H7 (cell line): ENCODE measurements at places on chromosomes 6 and 20. TPM values are rescaled to one million over a fixed set of nuclear protein-coding genes. Genes with fewer than 3 reads are reported as not detected.

CPNE5 gene
- 0.04 and 0.42 TPM in 2 replicates for total RNA-seq

HLA-DRB1 gene
- 0.48 TPM in 1 of 2 replicates, not detected in the other for total RNA-seq

FAM83B gene
- total RNA-seq, result 1.5 and 1.7 TPM in 2 replicates

GRCh38 chr6:136535017-136535765 is 15.0 kb downstream of the MAP7 start:
- no peak for DNase-seq

GRCh38 chr6:2543321-2543720 is 207.4 kb downstream of the MYLK4 start:
- no peak for DNase-seq

DNA sequence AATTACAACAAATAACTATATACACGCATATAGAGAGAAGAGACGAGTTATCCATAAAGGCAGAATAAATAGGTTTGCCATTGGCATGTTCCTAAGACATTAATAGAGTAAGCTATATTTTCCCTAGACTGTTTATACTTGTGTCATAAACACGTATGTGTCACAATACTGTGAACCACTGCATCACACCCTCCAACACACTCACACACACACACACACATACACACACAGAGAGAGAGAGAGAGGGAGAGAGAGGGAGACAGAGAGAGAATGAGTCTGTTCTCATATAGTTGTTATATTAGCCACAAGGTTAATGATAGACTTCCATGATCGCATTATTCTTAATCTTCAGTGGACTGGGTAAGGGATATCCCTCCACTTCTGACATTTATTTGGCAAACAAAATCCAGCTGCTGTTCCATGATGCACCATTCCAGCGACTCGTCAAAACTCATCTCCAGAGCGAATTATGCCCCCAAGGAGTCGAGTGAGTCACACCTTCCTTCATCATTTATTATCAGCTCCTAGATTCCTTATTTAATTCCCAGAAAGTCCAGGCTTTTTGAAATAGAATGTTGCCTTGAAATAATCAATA is 82.8 kb upstream of the HIVEP1 start:
- no peak for DNase-seq

- DNase-seq, result no peak
These were observed 25.9 kb downstream of the LYRM4 start for GRCh38 chr6:5234874-5235273.

GRCh38 chr6:111427341-111428116 is 55.5 kb downstream of the REV3L start:
- no peak for DNase-seq

DNA sequence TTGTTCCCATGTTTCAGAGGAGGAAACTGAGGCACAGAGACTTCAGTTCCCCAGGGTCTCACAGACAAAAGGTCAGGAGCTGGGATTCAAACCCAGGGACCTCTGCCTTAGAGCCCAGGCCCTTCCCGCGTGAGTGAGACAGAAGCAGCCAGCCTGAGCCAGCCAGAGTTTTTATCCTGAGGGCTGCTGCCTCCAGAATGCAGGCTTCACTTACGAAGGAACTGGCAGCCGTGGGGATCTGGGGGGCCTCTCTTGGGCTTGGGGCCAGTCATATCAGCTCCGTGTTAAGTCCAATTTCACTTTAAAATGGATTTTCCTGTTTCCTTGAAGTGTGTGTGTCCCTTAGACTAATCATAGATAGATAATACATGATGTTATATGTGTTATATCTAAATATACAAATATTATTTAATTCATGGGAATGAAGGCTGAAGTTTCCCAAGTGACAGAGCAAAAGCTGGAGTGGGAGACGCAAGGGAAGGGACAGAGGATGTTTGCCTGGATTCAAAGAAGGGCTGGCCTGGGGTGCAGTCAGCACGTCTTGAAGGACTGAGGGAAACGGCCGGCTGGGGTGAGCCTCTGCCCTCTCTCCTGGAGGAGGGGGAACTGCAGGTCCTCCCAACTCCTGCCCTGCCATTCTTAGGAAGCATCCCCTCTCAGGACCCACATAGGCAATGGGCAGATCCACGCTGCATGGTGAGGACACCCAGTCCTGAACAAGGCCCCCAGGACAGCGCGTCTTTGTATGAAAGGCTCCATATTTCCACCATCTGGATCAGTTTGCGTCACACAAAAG is 320.1 kb downstream of the CDH4 start:
- DNase-seq, result no peak

DNA sequence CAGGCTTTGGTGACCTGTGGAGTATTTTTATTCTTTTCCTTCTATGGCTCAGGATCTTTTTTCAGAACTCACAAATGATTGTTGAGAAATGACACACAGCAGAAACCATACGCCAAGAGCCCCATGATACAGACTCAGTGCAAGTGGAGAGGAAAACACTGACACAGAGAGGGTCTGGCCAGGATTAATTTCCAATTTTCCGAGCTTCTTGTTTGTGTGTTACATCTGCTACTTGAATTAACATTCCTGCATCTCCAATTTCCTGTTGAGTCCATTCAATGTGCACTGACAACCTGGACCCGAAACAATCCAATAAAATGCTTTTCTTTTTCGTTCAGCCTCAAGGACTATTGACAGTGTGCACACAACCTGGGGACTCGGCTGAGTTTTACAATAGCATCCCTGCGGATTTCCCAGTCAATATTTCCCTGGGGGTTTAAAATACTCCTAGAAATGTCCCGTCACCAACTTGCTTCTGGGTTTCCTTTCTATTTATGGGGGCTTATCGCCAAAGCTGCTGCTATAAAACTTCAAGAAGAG is 4.9 kb upstream of the MLN start:
- DNase-seq, result no peak
